Spinal cord (tissue), 10 donors: ENCODE measurements at places on chromosomes 11 and 22. TPM values are rescaled to one million over a fixed set of nuclear protein-coding genes. Genes with fewer than 3 reads are reported as not detected.

GRCh38 chr22:37343348-37343747 is 61.0 kb downstream of the CYTH4 start:
- DNase-seq = no peak

Gene TSSC4
- 50.9 TPM for total RNA-seq

DNA sequence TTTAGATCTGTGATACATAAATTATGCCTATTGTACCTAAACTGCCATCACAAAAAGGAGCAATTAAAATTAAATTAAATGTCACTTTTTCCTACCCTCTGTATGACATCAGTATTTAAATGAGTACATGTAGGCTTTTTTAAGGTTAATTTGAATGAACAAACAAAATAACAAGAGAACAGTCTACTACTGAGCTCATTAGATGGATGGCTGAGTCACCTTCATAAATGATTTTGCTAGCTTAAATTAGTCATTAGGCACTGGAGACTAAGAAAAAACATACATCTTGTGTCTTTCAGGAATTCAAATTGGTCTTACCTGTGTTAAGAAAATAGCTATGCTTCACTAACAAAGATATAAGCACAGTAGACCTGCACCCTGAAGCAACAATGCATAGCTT is 153.6 kb downstream of the RCN1 start:
- no peak for DNase-seq

- no peak for DNase-seq
Observed at GRCh38 chr11:127233998-127234397, 233.4 kb upstream of the KIRREL3 start.

Gene TMEM45B
- total RNA-seq = 3.2 TPM

GRCh38 chr11:126361400-126361799 is 5.9 kb downstream of the ST3GAL4 start:
- no peak for DNase-seq

GRCh38 chr11:62922189-62922589 is 1.0 kb upstream of the CHRM1 start:
- DNase-seq = no peak

DNA sequence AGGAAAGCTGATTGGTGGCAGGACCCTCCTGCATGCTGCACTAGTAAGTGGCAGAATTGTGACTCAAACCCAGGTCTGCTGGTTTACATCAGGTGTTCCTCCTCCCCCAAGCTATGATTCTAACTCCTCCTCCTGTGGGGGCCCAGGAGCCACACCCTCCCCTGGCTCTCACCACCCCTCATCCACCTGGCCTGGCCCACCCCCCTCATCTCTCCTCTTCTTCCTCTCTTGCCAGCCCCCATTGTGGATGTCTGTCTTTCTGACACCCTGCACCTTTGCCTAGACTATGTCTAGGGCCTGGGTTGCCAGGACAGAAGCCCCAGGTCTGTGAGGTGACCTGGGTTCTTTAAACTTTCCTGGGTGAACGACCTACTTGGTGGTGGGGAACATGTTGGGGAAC is 59.9 kb downstream of the GRIK4 start:
- no peak for DNase-seq

DNA sequence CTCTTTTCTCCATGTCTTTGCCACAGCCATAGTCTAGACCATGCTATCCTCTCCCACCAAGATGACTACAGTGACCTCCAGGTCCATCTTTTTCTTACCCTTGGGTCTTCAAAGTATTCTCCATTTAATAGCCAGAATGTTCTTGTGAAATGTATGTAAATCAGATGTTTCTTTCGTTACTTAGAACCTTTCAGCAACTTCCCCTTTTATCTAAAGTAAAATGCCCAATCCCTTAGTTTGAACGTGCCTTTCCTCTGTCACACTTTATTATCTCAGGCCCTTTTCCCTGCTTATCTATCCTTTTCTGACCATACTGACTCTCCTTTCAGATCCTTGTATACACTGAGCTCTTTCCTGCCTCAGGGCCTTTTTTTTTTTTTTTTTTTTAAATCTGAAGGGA is 17.9 kb downstream of the RBM4B start:
- DNase-seq = no peak

Gene MGAT3
- total RNA-seq = 19.9 TPM

DNA sequence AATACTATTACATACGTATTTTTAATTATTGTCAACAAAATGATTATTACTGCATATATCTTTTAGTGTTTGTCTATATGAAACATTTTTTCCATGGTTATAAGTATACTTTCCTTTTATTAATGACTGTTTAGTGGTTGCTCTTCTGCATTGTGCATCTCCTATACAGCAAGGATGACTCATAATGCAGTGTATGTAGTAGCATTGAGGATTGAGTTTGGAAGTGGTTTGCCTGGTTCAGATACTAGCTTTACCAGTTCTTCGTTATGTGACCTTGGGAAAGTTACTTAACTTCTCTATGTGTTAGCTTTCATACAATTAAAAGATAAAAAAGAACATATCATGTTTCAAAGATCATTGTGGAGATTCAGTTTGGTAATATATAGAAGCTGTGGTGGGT is 44.1 kb downstream of the CHORDC1 start:
- no peak for DNase-seq

- no peak for DNase-seq
Observed at GRCh38 chr11:1257916-1258315, 35.0 kb downstream of the MUC5B start.

Gene CYP2D6
- total RNA-seq = 0.79 TPM

- no peak for DNase-seq
Observed at GRCh38 chr11:64919627-64920026, 2.6 kb upstream of the ATG2A start.

GRCh38 chr11:1049911-1050580 is 13.5 kb upstream of the MUC6 start:
- no peak for DNase-seq

DNA sequence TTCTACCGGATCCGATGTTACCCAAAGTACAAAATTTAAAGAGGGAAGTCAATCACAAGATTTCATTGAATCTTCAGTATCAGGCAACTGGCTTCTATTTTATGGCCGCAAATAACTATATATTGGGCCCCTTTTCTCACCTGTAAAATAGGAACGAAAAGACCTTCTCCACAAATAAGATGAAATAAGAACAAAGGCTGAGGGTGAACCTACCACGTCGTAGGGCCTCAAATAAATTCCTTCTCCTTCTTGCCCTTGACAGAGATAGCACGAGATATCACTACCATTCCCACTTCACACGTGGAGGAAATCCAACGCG is 794 bp upstream of the EMSY start:
- no peak for DNase-seq

Gene OR8D4
- 0.06 TPM for total RNA-seq

- no peak for DNase-seq
Observed at GRCh38 chr11:10125522-10126133, 168.4 kb downstream of the SBF2 start.

DNA sequence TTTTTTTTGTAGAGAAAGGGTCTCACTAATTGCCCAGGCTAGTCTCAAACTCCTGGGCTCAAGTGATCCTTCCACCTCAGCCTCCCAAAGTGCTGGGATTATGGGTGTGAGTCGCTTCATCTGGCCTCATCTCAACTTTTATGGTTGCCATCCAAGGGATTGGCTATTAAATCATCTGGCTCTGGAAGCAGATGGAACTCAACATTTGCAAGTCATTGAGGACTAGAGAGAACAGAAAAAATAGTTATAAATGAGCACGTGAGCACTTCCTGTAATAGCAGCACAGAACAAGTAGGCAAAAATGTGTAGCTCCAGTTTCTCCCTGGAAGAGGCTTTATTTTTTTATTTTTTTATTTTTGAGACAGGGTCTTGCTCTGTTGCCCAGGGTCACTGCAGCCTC is 22.3 kb upstream of the PATL1 start:
- DNase-seq = no peak

- no peak for DNase-seq
Observed at GRCh38 chr22:48905206-48905975, 922.3 kb downstream of the BRD1 start.

Gene KCNQ1OT1
- 6.8 TPM for total RNA-seq

- no peak for DNase-seq
Observed at GRCh38 chr22:43275545-43276317, 67.4 kb downstream of the SCUBE1 start.

GRCh38 chr11:134696455-134696854 is 284.4 kb upstream of the B3GAT1 start:
- DNase-seq = no peak

Gene MS4A15
- total RNA-seq = 0.17 TPM
